ENCODE measurements at places on chromosomes 13 and 19.
A peak's percentile ranks its signal among the peaks of the same experiment; 100 is the strongest.

DNA sequence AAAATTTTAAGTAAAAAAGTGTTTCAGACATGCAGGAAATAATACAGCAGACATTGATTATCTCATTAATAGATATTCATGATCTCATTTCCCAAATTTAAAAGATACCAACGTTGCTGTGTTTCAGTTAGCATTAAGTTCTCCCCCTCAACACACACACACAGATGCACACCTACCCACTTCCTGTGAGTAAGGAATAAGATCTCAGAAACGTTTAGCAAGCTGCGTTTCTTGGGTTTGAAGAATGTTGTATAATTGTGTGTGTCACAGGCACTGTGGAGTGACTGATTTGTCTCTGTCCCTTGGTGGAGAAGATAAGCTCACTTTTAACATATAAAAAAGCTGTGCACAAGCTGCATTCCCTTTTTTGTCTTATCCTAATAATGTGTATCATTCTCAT, 196.8 kb downstream of the PDS5B start:
- peak overlapping the region; percentile 46 for H3K4me3 ChIP-seq
- DNase-seq, result no peak
- peaks cover 18% of the 10 kb centered on the region for H3K4me1 ChIP-seq
- H3K27me3 ChIP-seq, result no peaks in the 10 kb centered on the region
- peaks cover 6% of the 10 kb centered on the region for H3K36me3 ChIP-seq
- H3K27ac ChIP-seq, result peak overlapping the region; percentile 38

DNA sequence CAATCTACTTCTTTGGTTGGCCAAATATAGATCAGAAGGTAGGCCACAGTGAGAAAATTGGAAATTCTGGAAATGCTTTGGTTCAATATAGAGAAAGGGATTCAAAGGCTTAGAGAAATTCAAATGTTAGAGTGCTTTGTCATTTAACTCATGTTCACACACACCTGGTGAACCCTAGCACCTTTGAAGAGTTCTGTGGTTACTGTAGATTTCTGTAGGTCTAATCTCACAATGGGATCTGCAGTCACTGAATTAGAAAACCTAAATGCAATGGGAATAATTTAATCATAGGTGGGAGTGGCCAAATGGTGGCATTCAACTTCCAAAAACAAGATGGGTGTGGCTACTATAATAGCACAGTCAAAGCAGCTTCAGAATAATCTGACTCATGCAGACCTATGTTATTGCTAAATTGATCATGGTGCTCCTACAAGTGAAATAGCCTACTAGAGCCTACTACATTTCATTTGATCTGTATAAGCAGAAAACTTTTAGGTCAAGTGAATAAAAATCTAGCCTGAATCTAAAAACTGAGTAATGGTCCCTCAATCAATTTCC, 1152.9 kb downstream of the PCDH9 start:
- no peaks in the 10 kb centered on the region for H3K36me3 ChIP-seq
- no peaks in the 10 kb centered on the region for H3K27me3 ChIP-seq
- no peak for DNase-seq
- H3K4me3 ChIP-seq, result no peak overlapping the region

DNA sequence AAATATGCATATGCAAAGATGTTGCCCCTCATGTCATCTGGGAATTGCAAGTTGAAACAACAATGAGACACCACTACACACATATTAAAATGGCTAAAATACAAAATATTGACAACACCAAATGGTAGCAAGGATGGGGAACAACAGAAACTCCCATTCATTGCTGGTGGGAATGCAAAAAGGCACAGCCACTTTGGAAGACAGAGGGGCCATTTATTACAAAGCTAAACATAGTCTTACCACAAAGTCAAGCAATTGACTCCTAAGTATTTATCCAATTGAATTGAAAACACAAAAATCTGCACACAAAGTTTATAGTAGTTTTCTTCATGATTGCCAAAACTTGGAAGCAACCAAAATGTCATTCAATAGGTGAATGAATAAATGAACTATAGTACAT, 6.1 kb upstream of the SERPINE3 start:
- peaks cover 17% of the 10 kb centered on the region for H3K4me1 ChIP-seq
- no peaks in the 10 kb centered on the region for H3K36me3 ChIP-seq
- DNase-seq, result no peak
- H3K27ac ChIP-seq, result no peak overlapping the region
- no peaks in the 10 kb centered on the region for H3K27me3 ChIP-seq
- H3K4me3 ChIP-seq, result no peak overlapping the region

DNA sequence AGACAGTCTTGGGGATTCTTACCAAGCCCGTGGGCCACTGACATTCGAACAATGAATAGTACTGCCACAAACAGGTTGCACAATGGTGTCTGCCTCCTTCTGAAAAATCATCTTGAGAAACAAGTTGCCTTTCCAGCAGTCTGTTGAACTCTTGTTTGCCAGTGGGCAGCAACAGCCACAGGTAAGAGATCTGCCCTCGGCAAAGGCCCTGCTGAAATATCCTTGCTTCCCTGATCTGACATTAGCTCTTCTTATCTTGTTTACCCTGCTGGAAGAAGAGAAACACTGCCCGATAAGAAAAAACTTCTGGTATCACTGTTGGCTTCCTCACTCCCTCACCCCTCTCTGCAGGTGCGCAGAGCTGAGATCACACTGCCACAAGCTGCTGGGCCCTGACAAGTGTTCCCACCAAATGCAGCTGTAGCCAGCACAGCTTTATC, 2.0 kb downstream of the DOCK9 start:
- H3K4me1 ChIP-seq, result peaks cover 51% of the 10 kb centered on the region
- H3K36me3 ChIP-seq, result peaks cover 6% of the 10 kb centered on the region
- no peak overlapping the region for H3K4me3 ChIP-seq
- DNase-seq, result no peak
- no peaks in the 10 kb centered on the region for H3K27me3 ChIP-seq

DNA sequence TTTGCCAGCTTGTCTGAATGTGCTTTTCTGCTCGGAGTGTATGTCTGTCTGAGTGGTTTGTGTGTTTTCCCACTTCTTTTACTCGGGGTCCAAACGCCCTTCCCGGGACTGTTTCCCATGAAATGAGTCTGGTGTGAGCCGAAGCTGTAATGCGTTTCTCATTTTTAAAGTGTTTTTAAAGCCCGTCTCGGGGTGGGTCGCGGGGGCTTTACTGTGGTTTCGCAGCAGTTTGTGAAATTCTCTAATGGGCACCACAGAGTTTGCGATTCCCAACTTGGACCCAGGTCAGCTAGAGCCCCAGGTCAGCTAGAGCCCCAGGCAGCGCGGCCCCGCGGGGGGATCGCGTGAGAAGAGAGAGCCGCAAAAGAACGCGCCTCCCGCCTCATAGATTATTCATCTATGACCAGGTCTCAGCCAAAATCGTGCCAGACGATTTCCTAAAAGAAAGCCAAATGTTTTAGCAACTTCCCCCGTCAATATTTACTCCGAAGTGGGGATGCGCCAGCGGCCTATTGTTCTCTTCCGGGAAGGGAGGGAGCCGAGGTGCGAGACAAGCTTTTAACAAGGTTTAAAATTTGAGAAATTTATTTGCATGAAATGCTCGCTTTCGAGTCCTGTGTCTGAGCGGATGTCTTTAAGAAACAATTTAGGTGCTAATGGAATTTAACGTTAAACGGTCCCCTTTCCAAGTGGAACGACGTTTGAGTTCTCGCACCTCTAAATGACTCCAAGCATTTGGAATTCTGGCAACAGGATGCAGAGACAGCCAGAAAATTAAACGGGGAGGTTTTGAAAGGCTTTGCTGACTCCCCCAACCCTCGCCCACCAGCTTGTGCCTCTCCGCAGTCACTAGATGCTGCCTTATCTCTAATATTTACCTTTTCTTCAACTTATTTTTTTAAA, 2.2 kb downstream of the ZIC2 start:
- peaks cover 44% of the 10 kb centered on the region for H3K36me3 ChIP-seq
- DNase-seq, result no peak
- peak overlapping the region; percentile 50 for H3K4me3 ChIP-seq
- peak overlapping the region; percentile 68 for H3K27ac ChIP-seq

DNA sequence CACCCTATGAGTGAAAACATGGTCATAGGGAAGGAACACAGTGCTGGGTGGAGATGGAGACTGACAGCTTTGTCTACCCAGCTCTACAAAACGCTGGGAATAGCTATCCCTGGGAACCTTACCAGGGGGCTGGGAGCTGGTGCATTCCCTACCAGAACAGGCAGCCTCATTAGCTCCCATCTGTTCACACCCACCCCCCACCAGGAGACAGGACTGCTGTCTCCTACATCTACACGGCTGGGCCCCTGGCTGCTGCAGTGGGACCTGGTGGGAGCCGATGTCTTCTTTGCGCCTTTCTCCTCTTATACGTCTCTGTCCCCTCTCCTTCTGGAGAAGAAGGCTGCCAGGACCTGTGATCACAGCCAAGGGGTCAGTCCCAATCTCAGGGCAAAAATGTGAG, 90.8 kb downstream of the UQCRFS1 start:
- no peak overlapping the region for H3K27ac ChIP-seq
- H3K27me3 ChIP-seq, result peaks cover 24% of the 10 kb centered on the region
- H3K4me3 ChIP-seq, result no peak overlapping the region
- H3K36me3 ChIP-seq, result no peaks in the 10 kb centered on the region

- H3K4me3 ChIP-seq, result no peak overlapping the region
- H3K4me1 ChIP-seq, result peaks cover 7% of the 10 kb centered on the region
- H3K27me3 ChIP-seq, result no peaks in the 10 kb centered on the region
- peaks cover 15% of the 10 kb centered on the region for H3K36me3 ChIP-seq
- DNase-seq, result no peak
- H3K27ac ChIP-seq, result no peak overlapping the region
These were observed 18.7 kb downstream of the GPR180 start for GRCh38 chr13:94620286-94620896.

- no peak for DNase-seq
- H3K36me3 ChIP-seq, result peaks cover 3% of the 10 kb centered on the region
- peaks cover 5% of the 10 kb centered on the region for H3K4me1 ChIP-seq
- no peaks in the 10 kb centered on the region for H3K27me3 ChIP-seq
- no peak overlapping the region for H3K4me3 ChIP-seq
- no peak overlapping the region for H3K27ac ChIP-seq
These were observed 19.0 kb upstream of the N4BP2L1 start for GRCh38 chr13:32446773-32447465.

- peaks cover 11% of the 10 kb centered on the region for H3K4me1 ChIP-seq
- no peak for DNase-seq
- peak overlapping the region; percentile 22 for H3K27ac ChIP-seq
- H3K36me3 ChIP-seq, result peaks cover 1% of the 10 kb centered on the region
These were observed 51.2 kb downstream of the COLGALT1 start for GRCh38 chr19:17606590-17607185.

- H3K4me3 ChIP-seq, result no peak overlapping the region
- DNase-seq, result no peak
- no peaks in the 10 kb centered on the region for H3K27me3 ChIP-seq
- no peak overlapping the region for H3K27ac ChIP-seq
- no peaks in the 10 kb centered on the region for H3K36me3 ChIP-seq
These were observed 185.3 kb upstream of the EDNRB start for GRCh38 chr13:78103936-78104335.

DNA sequence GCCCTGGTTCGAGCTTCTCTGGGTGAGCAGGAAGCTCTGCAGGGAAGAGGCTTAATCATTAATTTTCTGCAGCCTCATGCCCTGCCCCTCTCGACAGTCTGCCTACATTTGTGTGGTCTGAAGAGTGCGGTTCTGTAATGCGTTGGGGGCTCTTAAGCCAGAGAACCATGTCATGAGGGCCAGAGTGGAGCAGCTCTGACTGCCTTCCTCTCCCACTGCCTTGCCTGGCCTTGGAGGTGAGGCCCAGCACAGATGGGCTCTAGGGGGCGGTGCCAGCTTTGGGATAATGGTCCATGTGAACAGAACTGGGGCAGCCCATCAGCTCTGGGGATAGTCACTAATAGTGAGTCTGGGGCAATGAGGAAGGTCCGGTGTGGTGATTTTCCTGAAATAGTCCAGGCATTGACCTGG, 5.7 kb downstream of the FGF9 start:
- no peak overlapping the region for H3K27ac ChIP-seq
- DNase-seq, result no peak
- H3K4me1 ChIP-seq, result peaks cover 20% of the 10 kb centered on the region
- peaks cover 36% of the 10 kb centered on the region for H3K27me3 ChIP-seq
- peak overlapping the region; percentile 31 for H3K4me3 ChIP-seq

DNA sequence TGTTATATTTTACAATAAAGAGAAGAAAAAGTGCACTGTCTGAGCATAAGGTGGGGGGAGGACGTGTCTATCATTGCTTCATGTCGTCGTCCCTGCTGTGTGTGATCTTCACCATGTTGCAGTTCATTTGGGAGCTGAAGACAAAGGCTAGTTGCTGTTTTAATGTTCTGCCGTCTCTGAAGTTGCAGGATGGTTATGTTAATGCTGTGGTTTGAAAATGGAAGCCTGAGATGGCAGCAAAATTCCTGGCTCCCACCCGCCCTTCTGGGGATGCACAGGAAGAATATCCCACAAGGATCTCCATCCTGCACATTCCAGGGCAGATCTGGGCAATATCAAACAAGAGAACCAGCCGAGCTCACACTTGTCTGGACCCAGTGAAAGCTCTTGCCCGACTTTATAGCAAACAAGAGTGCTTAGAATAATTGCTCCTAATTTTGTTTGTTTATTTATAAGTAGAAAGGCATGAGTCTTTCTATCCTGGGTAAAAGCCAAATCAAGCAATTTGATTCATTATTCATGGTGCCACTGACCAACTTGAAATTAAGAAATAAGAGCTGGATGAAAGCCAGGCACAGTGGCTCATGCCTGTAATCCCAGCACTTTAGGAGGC, 110.3 kb upstream of the ABCC4 start:
- H3K36me3 ChIP-seq, result no peaks in the 10 kb centered on the region
- no peak overlapping the region for H3K4me3 ChIP-seq
- H3K27ac ChIP-seq, result no peak overlapping the region
- DNase-seq, result no peak
- H3K27me3 ChIP-seq, result peaks cover 2% of the 10 kb centered on the region
- no peaks in the 10 kb centered on the region for H3K4me1 ChIP-seq
